ENCODE measurements at places on chromosomes 7 and 10. TPM values are rescaled to one million over a fixed set of nuclear protein-coding genes. Genes with fewer than 3 reads are reported as not detected.

RNF32 gene
- 2.1 TPM for total RNA-seq

MRLN gene
- not detected for total RNA-seq

AP1S1 gene
- 53.6 TPM for total RNA-seq

LLCFC1 gene
- total RNA-seq: not detected

POLR3A gene
- total RNA-seq: 20.5 TPM

SSC4D gene
- total RNA-seq: not detected

GCC1 gene
- 17.2 TPM for total RNA-seq

CARD11 gene
- total RNA-seq: 4.2 TPM

UNCX gene
- total RNA-seq: not detected

VAX1 gene
- total RNA-seq: not detected

NPM3 gene
- 7.7 TPM for total RNA-seq

TMEM225B gene
- total RNA-seq: not detected

IKZF1 gene
- 25.3 TPM for total RNA-seq

UCN3 gene
- not detected for total RNA-seq

AOAH gene
- total RNA-seq: 41.0 TPM

SEMA3D gene
- 6.5 TPM for total RNA-seq

GDF10 gene
- not detected for total RNA-seq

CDHR3 gene
- total RNA-seq: 52.0 TPM

UBN2 gene
- 46.2 TPM for total RNA-seq

CRHR2 gene
- total RNA-seq: not detected

SRGN gene
- total RNA-seq: 113 TPM

PNLIP gene
- total RNA-seq: not detected

SPDYE6 gene
- total RNA-seq: not detected

CYP2W1 gene
- total RNA-seq: 23.1 TPM

OR2A5 gene
- not detected for total RNA-seq

ERCC6 gene
- 33.0 TPM for total RNA-seq

ZNF485 gene
- total RNA-seq: 1.6 TPM

DHX32 gene
- 23.9 TPM for total RNA-seq

HTR7 gene
- total RNA-seq: 0.94 TPM

MYOF gene
- 25.3 TPM for total RNA-seq

CALML3 gene
- not detected for total RNA-seq

IDI2 gene
- not detected for total RNA-seq

CHAT gene
- total RNA-seq: 3.4 TPM

SH2B2 gene
- total RNA-seq: 1.8 TPM

TAS2R41 gene
- total RNA-seq: not detected

PIP gene
- total RNA-seq: not detected

TBRG4 gene
- total RNA-seq: 104 TPM

STEAP1B gene
- total RNA-seq: not detected

HPSE2 gene
- total RNA-seq: 3.8 TPM

GFRA1 gene
- 20.1 TPM for total RNA-seq

VPS26A gene
- total RNA-seq: 18.1 TPM

CCL24 gene
- 48.7 TPM for total RNA-seq

CWF19L1 gene
- total RNA-seq: 15.7 TPM

PLXDC2 gene
- total RNA-seq: 43.2 TPM

FAM25A gene
- not detected for total RNA-seq

EN2 gene
- not detected for total RNA-seq

All from Peyer's patch (tissue), 4 donors.